ENCODE measurements at places on chromosomes 11 and 22.

GRCh38 chr11:36564376-36565030 lies 3.3 kb upstream of the RAG1 start:
- no peak for DNase-seq

GRCh38 chr11:4460151-4460550 lies 11.1 kb downstream of the OR52K2 start:
- DNase-seq, result no peak

DNA sequence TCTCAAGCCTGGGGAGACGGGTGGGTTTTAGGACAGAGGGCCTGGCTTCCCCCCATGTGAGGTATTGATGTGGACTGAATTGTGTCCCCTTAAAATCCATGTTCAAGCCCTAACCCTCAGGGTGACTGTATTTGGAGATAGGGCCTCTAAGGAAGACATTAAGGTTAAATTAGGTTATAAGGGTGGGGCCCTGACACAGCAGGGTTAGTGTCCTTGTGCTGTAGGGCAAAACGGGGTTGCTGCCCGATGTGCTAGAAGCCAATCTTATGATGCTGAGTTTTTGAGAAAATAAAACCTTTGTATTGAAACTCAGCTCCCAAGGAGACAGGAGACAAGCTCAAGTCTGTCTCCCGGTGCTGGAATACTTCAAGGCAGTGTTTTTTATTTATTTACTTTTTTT lies 71.1 kb upstream of the NUP50 start:
- DNase-seq, result no peak

DNA sequence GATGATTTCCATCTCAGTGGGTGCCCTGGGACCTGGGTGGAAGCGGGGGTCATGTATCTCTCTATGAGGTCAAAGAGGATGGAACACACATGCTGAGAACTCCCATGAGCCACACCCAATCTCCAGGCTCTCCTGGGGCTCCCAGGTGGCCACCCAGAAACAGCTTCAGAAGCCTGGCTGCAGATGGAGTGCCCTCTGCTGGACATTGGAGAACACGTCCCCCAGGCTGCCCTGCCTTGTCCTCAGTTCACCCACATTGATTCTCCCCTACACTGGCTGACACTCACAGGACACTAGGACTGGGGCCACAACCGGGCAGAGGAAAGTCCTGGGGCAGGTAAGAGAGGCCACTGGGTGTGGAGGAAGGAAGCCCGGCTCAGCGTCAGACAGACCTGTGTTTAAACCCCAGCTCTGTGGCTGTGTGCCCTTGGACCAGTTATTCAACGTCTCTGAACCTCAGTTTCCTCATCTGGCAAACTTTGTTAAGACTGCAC lies 4.5 kb upstream of the NOL12 start:
- DNase-seq, result no peak

GRCh38 chr22:48052621-48052890 lies 1290.1 kb downstream of the TBC1D22A start:
- DNase-seq, result no peak

- DNase-seq, result no peak
Measured at GRCh38 chr11:34155057-34155756, 49.8 kb downstream of the NAT10 start.

DNA sequence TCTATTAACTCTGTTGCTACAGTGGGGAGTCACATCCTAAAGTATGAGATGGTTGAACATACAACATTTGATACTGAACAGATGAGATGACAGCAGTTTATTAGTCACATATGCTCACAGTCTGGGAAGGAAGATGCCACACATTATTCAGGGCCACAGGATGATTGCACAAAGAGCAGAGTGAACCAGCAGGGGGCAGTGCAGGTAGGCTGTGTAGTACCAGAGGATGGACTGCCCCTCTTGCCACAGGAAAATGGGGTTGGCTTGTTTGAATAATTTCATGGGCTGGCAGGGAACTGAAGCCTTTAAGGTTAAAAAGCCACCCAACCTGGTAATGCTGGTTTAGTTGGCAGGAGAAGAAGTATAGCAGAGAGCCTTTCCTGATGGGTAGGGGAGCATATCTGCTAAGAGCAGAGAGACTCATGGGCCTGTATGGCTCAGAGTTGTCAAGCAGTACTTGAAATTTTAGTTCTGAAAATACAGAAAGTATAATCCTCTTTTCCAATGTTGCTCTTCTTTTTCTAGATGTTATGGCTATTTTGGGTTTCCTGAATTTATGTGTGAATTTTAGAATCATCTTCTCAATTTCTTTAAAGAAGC lies 180.4 kb upstream of the B3GAT1 start:
- DNase-seq, result no peak

GRCh38 chr11:10117709-10118351 lies 176.2 kb downstream of the SBF2 start:
- DNase-seq, result no peak

GRCh38 chr11:40573254-40573891 lies 886.1 kb downstream of the LRRC4C start:
- no peak for DNase-seq

GRCh38 chr11:60762851-60763691 lies 6.4 kb downstream of the MS4A15 start:
- DNase-seq, result no peak

DNA sequence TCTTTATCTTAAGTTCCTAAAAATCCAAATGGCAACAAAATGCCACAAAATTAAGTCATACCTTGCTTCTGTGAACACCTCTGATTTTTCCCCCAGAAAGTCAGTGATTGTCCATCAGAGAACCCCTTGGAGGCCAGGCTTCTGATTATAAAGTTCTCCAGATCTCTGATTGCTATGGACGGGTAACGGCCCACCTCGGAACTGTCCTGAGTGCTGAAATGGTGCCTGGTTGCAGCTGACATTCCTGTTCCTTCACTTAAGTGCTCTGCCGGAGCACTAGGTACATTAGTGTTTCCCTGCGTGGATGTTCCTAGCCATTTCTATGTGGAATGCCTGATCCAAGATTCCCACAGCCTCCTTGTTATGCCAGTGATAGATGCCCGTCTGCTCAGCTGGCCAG lies 85.0 kb downstream of the CHST1 start:
- DNase-seq, result no peak

DNA sequence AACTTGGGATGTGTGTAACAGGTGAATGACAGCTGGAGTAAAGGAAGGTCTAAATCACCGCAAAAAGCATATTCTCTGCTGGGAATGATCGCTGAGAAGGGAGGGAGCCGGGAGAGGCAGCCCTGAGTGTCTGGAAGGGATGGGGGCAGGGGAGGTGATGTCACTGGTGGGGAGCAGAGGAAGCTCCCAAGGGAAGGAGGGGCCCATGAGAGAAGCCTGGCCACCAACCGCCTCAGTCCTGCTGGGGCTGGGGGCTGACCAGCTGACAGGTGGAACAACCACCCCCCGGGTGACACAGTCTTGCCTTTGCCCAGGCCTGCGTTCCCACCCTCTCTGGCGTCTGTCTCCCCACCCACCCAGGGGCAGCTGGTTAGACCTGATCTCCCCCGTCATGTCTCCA lies 6.0 kb upstream of the FLRT1 start:
- DNase-seq, result no peak

- DNase-seq, result no peak
Measured at GRCh38 chr22:49657275-49657973, 170.2 kb downstream of the BRD1 start.

DNA sequence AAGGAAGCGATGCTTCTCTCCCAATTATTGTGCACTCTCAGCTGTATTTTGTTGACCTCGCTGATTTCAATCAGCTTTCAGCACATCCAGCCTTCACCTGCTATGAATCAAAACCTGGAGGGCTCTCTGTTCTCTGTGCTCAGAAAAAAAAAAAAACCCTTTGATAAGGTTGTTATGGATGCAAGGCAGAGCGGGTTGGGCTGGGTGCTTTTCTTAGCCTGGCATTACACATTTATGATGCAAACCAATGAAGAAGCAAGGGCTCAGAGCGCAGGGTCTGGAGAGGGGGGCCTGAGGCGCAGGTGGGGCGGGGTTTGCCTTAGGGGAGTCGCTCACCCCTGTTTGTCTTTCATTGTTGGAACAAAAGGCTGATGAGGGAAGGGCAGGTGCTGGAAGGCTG lies 86.0 kb upstream of the CADM1 start:
- no peak for DNase-seq

- DNase-seq, result no peak
Measured at GRCh38 chr11:108524422-108524821, 26.2 kb upstream of the POGLUT3 start.

DNA sequence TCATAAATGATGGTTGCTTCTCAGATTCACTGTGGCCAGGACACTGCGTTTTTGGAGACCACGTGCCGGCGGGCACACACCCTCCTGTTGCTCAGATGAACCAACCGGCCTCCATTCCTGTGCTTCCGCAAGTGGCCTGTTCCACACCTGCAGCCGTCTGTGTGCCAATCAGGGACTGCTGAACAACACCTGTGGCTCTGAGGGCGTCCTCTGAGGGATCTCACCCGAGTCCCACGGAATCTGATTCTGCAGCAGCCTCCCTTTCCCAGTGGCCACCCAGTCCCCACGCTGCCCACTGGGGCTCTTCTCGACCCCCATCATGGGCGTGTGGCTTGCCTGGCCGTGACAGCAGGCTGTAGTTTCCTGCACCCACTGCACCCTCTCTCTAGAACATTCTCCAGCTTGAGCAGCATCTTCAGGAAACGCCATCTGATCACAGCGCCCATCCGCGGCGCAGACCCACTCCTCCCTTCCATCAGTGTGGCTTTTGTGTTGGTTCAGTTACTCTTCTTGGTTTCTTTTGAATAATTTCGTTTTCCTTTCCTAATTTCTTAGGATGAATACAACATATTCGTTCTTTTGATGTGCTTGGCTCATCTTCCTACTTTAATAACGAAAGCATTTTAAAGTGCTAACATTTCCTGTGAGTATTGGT lies 100.3 kb upstream of the SLC22A12 start:
- DNase-seq, result no peak

GRCh38 chr11:92198268-92198667 lies 26.4 kb upstream of the FAT3 start:
- DNase-seq, result no peak

- no peak for DNase-seq
Measured at GRCh38 chr11:108508653-108509593, 10.7 kb upstream of the POGLUT3 start.

DNA sequence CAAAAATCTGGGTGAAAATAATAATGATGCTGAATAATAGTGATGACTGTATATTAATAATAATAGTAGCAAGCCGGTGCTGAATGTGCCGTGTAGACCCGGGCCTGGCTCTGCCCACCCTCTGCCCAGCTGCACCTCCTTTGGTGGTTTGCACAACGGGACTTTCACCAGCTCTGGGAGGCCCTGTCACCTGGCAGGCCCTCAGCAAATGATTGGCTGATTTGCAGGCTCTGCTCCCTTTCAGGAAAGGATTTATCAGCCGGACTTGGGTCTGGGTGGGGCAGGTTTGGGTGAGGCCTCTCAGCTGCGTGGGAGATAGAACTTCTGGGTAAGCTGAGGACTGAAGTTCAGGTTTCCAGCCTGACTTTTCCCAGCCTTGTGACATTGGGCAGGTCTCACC lies 21.4 kb downstream of the KIAA1671 start:
- DNase-seq, result no peak

DNA sequence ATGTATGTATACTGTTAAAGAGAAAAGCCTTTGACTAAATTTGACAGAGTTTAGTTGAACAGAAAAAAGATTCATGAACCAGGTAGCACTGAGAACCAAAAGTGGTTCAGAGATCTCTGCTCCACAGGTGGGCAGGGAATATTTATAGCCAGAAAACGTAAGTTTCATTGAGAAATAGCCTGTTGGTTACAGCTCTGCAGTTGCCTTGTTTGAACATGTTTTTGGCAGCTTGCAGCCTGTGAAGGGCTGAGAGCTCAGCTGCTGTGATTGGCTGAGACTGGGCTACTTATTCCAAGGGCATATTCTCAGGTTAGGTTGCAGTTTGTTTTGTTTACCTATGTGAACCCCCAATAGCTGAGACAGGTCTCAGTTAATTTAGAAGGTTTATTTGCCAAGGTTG lies 13.5 kb upstream of the ZNF74 start:
- DNase-seq, result no peak

- no peak for DNase-seq
Measured at GRCh38 chr11:639332-639955, 2.4 kb downstream of the DRD4 start.

DNA sequence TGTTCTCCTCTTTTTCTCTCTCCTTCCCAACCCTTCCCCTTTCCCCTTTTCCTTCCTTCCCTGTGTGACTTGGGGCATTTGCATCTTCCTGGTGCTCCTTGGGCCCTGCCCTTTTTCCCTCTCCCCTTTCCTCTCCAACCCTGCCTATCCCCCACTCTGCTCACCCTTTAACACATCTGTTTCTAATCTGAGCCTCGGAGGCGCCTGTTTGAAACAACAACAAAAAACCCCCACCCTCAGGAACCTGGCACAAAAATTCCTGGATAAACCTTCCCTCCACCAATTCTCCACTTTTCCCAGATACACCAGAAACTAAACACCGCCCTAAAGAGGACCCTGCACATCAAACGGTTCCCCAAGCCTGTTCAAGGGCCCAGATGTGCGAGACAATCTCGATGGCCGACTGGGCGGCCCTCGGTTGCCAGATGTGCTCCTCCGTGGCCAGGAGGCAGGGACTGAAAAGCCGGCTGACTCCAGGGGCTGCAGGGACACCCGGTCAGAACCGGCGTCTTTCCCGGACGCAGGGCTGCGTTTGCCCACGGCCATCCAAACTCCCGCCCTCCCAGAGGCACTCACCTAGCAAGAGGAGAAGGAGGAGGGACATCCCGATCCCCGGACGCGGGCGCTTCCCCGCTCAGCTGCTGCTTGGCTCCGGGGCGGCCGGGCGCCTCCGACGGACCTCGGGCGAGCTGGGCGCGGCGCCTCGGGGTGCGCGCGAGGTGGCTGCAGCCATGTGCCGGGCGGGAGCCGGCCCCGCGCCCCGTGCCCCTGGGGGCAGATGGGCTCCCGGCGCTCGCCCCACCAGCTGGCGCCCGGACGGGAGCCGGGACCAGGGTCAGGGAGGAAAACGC lies 486 bp downstream of the CLMP start:
- peak; percentile 28 for DNase-seq

GRCh38 chr22:19591568-19591967 lies 67.4 kb upstream of the CLDN5 start:
- no peak for DNase-seq

GRCh38 chr11:95585752-95586077 lies 203.9 kb downstream of the FAM76B start:
- no peak for DNase-seq

GRCh38 chr22:43301866-43302265 lies 41.3 kb downstream of the SCUBE1 start:
- DNase-seq, result no peak

- no peak for DNase-seq
Measured at GRCh38 chr11:99918761-99919160, 768.3 kb upstream of the ARHGAP42 start.

- DNase-seq, result no peak
Measured at GRCh38 chr22:25051073-25051472, 98.6 kb downstream of the KIAA1671 start.

- DNase-seq, result no peak
Measured at GRCh38 chr22:22376352-22376706, 131.7 kb downstream of the VPREB1 start.

GRCh38 chr11:74278103-74278502 lies 33.3 kb downstream of the P4HA3 start:
- no peak for DNase-seq

Measured in D721Med (cell line).